AG08396 (cell line): ENCODE measurements at places on chromosomes 5 and 9.
A peak's percentile ranks its signal among the peaks of the same experiment; 100 is the strongest.

GRCh38 chr9:131841765-131842318 is 102.0 kb upstream of the RAPGEF1 start:
- no peak for DNase-seq

GRCh38 chr9:8244505-8245092 is 445.0 kb upstream of the DMAC1 start:
- no peak for DNase-seq

DNA sequence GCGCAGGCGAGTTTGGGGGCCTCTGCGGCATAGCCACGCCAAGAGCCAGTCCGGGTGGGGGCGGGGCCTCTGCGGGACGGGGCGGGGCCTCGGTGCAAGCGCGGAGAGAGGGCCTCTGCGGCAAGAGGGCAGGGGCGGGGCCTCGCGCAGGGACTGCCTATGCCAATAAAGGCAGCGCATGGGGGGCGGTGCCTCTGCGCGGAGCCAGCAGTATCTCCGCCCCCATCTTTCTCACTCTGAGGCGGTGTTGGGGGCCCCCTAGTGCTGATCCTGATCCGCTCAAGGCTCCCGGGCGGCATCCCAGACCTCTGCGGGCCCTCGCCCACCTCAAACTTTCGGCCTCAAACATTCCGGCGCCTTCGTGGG is 9.2 kb upstream of the GPRIN1 start:
- DNase-seq: peak; percentile 93

GRCh38 chr9:34929506-34930102 is 28.5 kb upstream of the PHF24 start:
- DNase-seq: peak; percentile 40

- DNase-seq: no peak
Measured at GRCh38 chr5:136123236-136123768, 9.3 kb upstream of the SMAD5 start.

GRCh38 chr5:14735944-14736343 is 71.4 kb downstream of the OTULIN start:
- DNase-seq: no peak
